Bone marrow (tissue), 2 donors: ENCODE measurements at places on chromosomes 4 and X.

DNA sequence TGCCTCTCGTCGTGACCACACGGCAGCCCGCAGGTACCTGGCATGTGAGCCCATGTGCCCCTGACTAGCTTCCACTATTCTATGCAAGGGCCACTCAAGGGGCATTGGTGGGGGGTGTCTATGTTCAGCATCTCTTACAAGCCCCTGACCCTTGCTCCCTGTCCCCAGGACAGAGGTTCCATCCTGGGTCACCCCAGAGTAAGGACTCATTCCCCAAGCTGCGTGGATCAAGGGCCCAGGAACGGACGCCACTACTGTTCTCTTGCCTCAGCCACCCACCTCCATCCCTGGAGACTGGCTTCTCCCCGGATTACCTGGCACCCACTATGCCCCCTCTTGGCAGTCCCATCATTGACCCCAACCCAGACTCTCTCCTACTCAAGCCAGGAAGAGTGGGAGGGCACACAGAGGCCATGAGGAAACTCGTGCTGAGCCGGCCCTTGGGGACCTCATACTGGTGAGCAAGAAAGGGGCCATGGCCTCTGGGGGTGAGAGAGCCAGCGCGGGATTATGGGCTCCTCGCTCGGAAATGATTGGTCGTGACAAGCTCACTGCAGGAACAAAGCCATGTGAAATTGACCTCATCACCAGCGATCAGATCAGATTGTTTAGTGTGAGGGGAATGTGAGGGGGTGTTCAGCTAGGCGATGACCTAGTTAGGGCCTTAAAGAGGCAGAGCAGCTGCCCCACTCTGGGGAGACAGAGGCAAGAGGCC, 50.1 kb upstream of the PJA1 start:
- DNase-seq: no peak

DNA sequence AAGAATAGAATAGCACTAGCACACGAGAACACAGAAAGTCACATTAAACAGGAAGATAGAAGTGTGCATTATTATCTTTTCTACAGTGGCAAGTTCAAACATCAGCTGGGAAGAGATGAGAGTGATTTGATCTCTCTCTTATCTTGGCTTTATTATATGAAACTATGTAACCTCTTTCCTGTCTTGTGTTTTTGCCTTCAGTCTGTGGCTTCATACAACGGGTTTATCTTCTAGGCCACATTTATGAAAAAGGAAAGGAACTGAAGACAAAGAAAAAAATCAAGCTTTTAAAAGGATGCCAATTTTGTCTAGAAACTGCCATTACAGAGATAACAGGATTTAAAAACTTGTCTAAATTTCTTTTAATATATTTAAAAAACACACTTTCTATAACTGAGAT, 983.6 kb downstream of the RPA4 start:
- no peak for DNase-seq

DNA sequence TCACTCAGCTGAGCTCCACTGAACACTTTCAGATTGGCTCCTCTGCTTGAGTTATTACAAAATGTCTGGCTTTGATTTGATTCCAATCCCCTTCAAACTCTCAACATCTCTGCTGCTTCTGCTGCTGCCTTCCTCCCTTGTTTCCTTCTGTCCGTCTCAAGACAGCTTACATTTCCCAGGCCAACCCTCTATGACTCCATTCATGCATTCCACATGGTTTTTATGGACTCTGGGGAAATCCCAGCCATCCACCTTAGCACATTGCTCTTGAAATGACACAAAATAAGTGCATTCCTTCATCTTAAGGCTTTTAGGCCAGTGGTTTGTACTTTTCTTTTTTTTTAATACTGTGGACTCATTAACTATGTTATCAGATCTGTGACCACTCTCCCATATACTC, 68.5 kb upstream of the TMEM164 start:
- DNase-seq: no peak

- no peak for DNase-seq
Observed at GRCh38 chr4:150439451-150439933, 142.5 kb upstream of the MAB21L2 start.

DNA sequence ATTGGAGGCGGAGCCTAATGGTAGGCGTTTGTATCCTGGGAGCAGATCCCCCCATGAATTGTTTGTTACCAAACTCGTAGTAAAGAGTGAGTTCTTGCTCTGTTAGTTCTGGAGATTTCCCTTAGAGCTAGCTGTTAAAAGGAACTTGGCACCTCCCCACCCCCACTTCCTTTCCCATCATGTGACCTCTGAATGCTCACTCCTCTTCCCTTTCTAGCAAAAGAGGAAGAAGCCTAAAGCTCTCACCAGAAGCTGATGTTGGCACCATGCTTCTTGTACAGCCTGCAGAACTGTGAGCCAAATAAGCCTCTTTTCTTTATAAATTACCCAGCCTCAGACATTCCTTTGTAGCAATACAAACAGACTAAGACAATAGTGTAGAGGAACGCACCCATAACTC, 13.8 kb upstream of the ATOH1 start:
- DNase-seq: peak; percentile 78

- no peak for DNase-seq
Observed at GRCh38 chrX:15815779-15816437, 25.6 kb downstream of the ZRSR2 start.

DNA sequence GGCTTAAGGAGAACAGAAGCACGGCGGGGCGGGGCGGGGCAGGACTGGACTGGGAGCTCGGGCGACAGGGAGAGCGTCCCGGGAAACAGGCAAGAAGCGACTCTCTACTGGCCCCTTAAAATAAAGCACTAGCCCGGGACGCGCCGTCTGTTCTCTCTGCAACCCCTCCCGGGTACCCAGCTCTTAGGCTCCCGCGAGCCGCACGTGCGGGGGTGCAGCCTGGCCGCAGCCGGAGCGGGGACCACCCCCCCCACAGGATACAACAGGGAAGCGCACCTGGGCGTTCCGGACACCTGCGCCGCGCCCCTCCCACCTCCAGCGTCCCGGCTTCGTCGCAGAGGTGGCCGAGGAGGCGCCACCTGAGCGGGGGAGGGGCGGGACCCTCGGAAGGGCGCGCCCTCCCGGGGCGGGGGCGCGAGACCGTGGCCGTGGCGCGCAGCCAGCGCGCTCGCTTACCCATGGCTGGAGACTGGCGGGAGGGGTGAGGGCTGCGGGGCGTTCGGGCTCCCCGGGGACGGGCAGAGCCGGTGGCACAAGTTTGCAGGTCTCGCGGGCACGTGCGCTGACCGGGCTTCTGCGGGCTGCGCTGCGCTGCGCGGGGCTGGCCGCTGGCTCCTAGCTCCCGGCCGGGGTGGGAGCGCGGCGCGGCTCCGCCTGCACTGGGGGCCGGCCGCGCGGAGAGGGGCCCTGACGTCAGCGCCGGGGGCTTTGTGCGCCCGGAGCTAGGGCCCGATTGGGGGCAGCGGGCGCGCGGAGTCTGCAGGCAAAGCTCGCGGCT, 91.5 kb downstream of the GEMIN8 start:
- DNase-seq: no peak

DNA sequence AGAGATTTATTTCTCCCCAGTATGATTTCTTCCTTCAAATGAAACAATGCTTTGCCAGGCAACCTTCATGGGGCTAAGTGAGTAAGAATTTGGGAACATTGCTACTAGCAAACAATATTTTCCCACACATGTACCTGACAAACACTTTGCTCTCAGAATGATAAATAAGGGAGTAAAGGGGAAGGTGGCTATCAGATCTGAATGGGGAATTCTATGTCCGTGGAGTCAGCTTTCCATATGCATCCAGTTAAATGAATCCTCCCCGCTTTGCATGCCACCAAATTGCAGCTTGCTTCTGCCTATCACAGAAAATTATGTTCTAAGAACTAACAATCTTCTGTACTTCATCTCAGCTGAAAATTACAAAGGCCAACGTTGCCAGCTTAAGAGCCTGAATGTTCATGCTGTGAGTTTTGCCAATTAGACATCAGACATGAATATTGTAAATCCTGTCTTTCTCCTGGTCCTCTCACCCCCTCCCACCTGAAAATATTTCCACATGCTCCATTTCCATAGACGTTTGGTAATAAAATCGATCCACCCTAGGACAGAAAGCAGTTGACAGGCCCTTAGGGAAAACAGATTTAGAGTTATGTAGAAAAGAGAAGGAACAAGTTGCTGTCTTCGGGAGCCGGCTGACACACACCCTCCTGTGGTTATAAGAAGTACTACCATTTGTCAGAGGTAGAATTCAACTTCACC, 6.3 kb downstream of the MEPE start:
- DNase-seq: peak; percentile 33

DNA sequence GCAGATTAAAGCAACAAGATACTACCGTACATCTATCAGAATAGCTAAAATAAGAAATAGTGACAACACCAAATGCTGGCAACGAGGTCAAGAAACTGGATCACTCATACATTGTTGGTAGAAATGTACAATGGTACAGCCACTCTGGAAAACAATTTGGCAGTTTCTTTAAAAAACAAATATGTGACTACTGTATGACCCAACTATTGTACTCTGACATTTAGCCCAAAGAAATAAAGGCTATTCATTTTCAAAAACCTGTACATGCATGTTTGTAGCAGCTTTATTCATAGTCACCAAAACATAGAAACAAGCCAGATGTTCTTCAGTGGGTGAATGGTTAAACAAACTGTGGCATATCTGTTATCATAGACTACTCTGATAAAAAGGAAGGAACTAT, 8.2 kb downstream of the CLCN3 start:
- DNase-seq: no peak

GRCh38 chrX:49838374-49838773, 9.3 kb downstream of the PAGE4 start:
- no peak for DNase-seq

DNA sequence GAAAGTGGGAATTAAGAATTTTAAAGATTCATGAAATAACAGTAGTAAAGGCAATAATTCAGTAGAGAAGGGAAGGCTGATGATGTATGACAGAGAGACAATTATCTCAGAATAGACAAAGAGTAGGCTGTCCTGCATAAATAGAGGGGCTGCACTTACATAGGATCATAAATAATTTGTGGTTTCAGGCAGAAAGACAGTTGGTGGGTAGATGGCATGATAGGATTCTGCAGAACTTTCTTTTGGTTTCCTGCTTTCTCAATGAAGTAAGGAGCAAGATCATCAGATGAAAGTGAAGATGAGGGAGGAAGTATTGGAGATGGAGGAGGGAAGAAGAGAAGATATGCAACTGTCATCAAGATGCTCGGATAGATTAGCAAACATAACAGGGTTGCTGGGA, 604.9 kb upstream of the ZFP42 start:
- DNase-seq: no peak

DNA sequence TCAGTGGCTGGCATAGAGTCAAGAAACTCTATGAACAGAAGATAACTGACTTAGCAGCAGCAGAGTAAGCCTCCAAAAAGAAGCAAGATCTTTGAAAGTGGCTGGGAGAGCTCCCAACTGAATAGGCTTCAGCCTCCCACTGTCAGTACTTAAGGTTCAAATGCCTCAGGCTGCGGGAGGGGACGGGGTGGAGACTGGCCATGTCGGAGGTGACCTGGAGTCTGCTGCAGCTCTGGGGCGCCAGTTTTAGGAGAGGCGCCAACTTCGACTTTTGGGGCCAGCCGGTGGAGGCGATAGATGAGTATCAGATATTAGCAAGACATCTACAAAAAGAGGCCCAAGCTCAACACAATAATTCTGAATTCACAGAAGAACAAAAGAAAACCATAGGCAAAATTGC, 67.3 kb downstream of the TMEM144 start:
- no peak for DNase-seq

- no peak for DNase-seq
Observed at GRCh38 chr4:109046471-109047201, 255.8 kb downstream of the COL25A1 start.
